Spinal cord (tissue), 10 donors: ENCODE measurements at places on chromosomes 1 and 21. TPM values are rescaled to one million over a fixed set of nuclear protein-coding genes. Genes with fewer than 3 reads are reported as not detected.

The ILDR2 gene
- 22.2 TPM for polyA plus RNA-seq

The MAP3K7CL gene
- polyA plus RNA-seq = 3.6 TPM

The LAD1 gene
- 0.50 TPM for polyA plus RNA-seq

The PROK1 gene
- 0.59 TPM for polyA plus RNA-seq

The USP24 gene
- polyA plus RNA-seq = 48.8 TPM
